ENCODE measurements at places on chromosomes 7 and 10.

DNA sequence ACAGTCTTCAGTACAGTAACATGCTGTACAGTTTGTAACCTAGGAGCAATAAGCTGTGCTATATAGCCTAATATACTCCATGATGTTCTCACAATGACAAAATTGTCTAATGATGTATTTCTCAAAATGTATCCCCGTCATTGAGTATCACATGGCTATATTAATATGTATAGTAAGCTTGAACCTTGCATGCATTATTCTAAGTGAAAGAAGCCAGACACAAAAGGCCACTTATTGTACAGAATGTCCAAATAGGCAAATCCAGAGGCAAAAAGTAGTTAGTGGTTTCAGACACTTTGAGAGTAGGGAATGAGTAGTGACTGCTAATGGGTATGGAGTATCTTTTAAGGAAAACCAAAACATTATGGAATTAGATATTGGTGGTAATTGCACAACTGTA lies 545.1 kb downstream of the ATRNL1 start:
- DNase-seq = no peak

DNA sequence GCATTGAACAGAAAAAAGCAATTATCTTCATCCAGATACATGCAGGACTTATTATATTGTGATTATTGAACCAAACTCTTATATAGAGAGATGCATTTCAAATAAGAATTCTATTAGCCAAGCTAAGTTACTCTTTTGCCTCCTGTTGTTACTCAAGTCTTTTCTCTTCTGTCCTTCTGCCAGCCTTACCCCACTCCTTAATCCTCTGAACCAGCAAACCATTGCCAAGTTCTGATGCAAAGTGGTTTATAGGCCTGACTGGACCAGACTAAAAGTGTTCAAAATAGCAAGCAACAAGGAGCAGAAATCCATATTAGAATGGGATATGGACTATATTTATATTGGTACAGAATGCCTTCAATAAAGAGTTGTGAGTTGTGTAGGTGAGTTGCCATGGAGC lies 2.2 kb upstream of the SLC26A4 start:
- DNase-seq = no peak

- no peak for DNase-seq
These were observed 101.5 kb downstream of the FOXL3 start for GRCh38 chr7:391411-391951.

- DNase-seq = no peak
These were observed 437.5 kb downstream of the KIF20B start for GRCh38 chr10:90138844-90139243.

DNA sequence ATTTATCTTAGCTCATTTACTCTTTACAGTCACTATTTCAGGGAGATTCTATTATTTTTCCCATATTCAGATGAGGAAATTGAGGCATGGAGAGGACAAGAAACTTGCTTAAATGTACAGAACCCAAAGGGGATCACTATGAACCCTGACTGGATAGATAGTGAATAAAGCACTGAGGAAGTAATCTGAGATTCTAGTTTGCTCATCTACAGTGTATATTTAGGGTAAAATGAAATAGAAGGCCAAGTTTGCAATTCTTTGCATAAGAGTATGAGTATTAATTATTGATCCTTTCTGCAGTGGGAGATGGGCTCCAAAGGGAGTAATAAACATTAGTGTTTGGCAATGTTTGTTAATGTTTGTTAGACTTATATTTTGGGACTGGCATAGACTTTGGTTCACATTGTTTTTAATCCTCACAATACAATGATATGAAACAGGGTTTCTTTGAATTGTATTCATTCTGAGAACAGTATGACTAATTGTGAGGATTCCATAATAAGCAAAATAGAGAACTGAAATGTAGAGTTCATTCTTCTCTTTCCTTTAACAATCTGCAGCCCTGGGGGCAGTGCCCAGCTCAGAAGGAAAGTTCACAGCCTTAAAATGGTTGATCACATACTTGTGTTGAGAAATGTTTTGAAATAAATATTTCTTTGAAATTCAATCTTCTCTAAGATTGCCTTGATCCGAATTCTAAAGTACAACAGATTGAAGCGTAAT lies 131.0 kb upstream of the ZNF804B start:
- DNase-seq = no peak

- no peak for DNase-seq
These were observed 461.0 kb upstream of the NRG3 start for GRCh38 chr10:81414038-81414437.

DNA sequence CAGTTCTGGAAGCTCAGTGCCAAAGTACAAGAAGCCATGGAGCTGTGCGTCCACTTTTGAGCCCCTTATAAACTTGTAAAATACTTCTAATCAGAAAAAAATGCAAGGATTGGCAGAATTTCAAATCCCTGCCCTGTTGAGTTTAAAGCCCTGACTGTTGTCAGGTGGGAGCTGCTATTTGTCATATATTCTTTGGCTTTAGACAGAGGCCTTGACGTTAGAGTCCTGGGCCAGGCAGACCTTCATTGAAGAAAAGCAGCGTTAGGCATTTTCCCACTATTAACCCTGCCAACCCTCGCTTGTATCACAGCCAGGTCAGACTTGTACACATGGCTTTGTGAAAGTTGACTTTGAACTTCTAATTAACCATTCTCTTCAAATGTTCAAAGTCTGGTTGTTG lies 155.4 kb downstream of the TWIST1 start:
- no peak for DNase-seq

GRCh38 chr7:95929710-95930280 lies 157.4 kb downstream of the DYNC1I1 start:
- DNase-seq = no peak

GRCh38 chr10:102673819-102674511 lies 29.7 kb downstream of the TRIM8 start:
- DNase-seq = peak; percentile 64

GRCh38 chr7:16063716-16064675 lies 357.3 kb downstream of the CRPPA start:
- DNase-seq = no peak

- no peak for DNase-seq
These were observed 54.7 kb upstream of the VWC2 start for GRCh38 chr7:49718760-49719159.

DNA sequence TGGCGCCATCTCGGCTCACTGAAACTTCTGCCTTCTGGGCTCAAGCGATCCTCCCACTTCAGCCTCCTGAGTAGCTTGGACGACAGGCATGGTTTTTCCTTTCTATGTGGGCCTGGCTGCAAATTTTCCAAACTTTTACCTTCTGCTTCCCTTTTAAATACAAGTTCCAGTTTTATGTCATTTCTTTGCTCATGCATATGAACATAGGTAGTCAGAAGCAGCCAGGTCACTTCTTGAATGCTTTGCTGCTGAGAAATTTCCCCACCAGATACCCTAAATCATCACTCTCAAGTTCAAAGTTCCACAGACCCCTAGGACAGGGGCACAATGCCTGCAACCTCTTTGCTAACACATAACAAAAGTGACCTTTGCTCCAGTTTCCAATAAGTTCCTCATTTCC lies 21.6 kb upstream of the RPEL1 start:
- no peak for DNase-seq

DNA sequence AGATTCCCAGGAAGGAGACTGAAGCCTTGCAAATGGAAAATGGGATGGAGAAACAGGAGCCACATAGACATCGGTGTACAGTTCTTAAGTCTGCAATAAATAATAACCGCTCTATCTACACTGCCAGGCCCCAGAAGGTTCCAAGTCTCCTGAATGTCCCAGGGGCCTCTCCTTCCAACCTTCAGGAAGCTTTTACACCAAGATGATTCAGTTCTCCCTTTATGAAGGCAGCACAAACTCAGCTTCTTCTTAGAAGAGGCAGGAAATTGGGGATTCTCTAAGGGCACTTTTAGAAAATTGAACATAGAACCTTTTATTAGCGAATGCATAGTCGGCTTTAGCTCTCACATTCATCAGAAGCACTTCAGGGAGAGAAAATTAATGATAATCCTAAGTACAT lies 130.8 kb upstream of the LYZL1 start:
- no peak for DNase-seq

GRCh38 chr7:45937301-45937700 lies 16.2 kb upstream of the IGFBP3 start:
- DNase-seq = no peak

- DNase-seq = no peak
These were observed 1011.2 kb downstream of the KCNMA1 start for GRCh38 chr10:76626386-76626785.
